Fibroblast of skin of abdomen (primary cell): ENCODE measurements at places on chromosomes 1 and 21.

- no peak for DNase-seq
These were observed 795 bp upstream of the AHDC1 start for GRCh38 chr1:27604579-27605299.

- DNase-seq = peak; percentile 46
These were observed 278.4 kb downstream of the PTPRC start for GRCh38 chr1:198917226-198917625.

DNA sequence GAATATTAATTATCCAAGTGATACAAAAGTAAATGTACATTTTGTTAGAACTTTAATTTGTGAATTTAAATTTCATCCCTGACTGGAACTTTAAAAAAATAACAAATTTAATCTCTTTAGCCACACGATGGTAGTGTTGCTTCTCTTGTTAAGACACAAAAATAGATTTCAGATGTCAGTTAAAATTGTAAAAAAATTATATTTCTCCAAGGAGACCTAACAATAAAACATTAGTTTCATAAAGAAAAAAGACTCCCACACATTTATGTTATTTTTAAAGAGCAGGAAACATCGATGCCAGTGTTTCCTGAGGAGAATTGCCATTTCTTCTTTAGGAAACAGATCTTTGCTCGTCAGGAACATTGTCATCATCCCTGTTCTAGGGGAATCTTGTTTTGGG, 74.0 kb upstream of the DEPDC1 start:
- DNase-seq = no peak

- DNase-seq = no peak
These were observed 31.8 kb downstream of the FBXO2 start for GRCh38 chr1:11622398-11622797.

- DNase-seq = no peak
These were observed 16.7 kb downstream of the TMEM63A start for GRCh38 chr1:225865514-225865913.

- no peak for DNase-seq
These were observed 148.9 kb upstream of the IGSF21 start for GRCh38 chr1:17958704-17959103.

GRCh38 chr1:50970931-50971582, 1.0 kb downstream of the CDKN2C start:
- DNase-seq = no peak

DNA sequence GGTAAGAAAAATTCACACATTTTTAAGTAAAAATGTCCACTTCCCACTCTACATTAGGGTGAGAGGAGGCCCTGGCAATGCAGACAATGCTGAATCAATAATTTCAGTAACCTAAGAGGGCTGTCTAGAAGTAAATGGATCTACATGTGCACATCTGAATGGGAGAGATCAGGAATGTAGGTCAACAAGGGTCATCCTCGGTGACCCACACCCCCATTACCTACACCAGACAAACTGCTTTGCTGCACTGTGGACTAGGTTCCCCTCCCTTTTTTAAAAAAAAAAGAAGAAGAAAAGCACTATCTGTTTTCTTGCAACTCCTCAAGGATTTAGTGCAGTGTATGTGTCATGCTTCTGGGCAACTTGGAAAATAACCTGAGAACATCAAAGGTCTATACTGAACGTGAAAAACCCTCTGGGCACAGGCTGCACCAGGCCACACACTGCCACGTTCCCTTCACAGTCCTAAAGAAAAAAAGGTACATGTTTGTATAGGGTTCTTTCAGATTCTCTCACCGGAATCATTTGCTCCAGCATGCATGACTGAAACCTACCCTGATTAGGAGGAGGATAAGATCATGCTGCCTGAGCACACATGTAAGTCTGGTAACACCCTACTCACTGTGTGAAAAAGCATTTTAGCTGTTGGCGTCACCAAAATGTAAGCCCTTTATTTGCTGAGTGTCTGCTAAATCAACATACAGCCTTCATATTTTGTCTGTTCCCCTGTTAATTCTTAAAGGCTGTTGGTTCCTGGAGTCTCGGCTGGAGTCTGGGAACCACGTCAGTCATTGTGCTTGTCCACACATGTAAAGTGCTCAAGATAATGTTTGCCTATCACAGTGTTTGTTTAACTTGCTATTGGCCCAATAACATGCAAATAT, 341.0 kb downstream of the SMYD3 start:
- no peak for DNase-seq

- no peak for DNase-seq
These were observed 1.9 kb downstream of the WDR26 start for GRCh38 chr1:224432672-224433040.
